ENCODE measurements at places on chromosomes 6 and 20. TPM values are rescaled to one million over a fixed set of nuclear protein-coding genes. Genes with fewer than 3 reads are reported as not detected.
A peak's percentile ranks its signal among the peaks of the same experiment; 100 is the strongest.

DNA sequence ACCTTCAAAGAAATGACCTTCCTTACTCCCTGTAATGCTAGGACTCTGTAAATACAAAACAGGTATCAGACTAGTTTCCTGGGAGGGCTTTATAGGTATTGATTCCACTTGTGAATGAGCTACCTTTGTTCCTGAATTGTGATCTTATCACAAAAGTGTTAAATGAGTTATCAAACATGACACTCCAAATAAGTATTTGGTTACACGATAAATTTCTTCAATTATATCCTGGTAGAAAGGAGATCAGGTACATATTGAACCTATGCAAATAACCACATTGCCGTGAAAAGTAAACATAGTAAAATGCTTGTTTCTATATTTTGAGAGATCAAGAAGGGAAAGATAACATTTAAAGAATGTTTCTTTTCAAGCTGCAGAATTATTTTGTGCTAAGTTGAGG, 285.3 kb downstream of the HIVEP2 start:
- DNase-seq, result no peak
- H3K36me3 ChIP-seq, result no peaks in the 10 kb centered on the region
- no peak overlapping the region for H3K4me3 ChIP-seq
- H3K27me3 ChIP-seq, result no peaks in the 10 kb centered on the region
- H3K4me1 ChIP-seq, result no peaks in the 10 kb centered on the region

GRCh38 chr20:39676241-39676640, 714.1 kb downstream of the DHX35 start:
- H3K4me1 ChIP-seq, result no peaks in the 10 kb centered on the region
- no peaks in the 10 kb centered on the region for H3K36me3 ChIP-seq
- H3K27me3 ChIP-seq, result no peaks in the 10 kb centered on the region
- H3K27ac ChIP-seq, result no peak overlapping the region

DNA sequence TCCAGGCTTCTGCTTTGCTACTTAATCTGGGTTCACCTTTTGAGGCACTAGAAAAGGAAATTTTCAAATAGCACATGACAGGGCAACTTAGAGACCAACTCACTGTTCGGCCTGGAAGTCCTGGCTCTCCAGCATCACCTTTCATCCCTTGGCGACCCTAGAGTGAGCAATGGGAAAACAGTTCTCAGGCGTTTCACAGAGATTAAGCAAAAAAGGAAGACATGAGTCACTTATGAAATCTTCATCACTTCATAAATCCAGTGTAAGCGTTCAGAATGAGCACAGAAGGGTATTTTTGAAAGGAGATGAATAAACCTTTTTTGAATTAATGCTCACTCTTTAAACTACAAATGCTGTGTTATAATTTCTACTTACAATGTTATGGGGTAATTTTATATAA, 104.0 kb downstream of the COL12A1 start:
- no peaks in the 10 kb centered on the region for H3K36me3 ChIP-seq
- no peak overlapping the region for H3K27ac ChIP-seq
- no peaks in the 10 kb centered on the region for H3K27me3 ChIP-seq
- no peaks in the 10 kb centered on the region for H3K4me1 ChIP-seq
- no peak overlapping the region for H3K4me3 ChIP-seq
- DNase-seq, result no peak

GRCh38 chr6:17167327-17167979, 65.6 kb downstream of the STMND1 start:
- no peak overlapping the region for H3K27ac ChIP-seq
- no peak for DNase-seq
- H3K4me1 ChIP-seq, result no peaks in the 10 kb centered on the region
- no peaks in the 10 kb centered on the region for H3K36me3 ChIP-seq
- no peak overlapping the region for H3K4me3 ChIP-seq

GRCh38 chr20:18611492-18611891, 23.6 kb downstream of the DTD1 start:
- H3K36me3 ChIP-seq, result no peaks in the 10 kb centered on the region
- no peak overlapping the region for H3K4me3 ChIP-seq
- H3K27ac ChIP-seq, result no peak overlapping the region

DNA sequence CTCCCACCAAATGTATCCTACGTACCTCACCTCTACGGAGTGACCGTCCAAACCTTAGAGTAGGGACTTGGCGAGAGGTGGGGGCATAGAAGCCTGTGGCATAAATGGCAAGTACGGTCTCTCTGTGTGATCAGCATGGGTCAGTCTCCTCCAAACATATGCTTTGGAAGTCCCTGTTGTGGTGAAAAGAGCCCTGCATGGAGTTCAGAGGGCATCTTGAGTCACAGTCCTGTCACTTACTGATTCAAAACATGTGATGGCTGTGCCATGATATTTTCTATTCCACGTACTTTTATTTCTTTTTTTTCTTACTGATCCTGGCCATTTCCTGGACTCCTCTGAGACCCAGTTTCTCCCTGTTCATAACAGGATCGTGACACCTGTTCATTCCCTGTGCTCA, 67.5 kb upstream of the CEP85L start:
- no peak overlapping the region for H3K4me3 ChIP-seq
- H3K27ac ChIP-seq, result no peak overlapping the region
- no peaks in the 10 kb centered on the region for H3K27me3 ChIP-seq
- no peak for DNase-seq

GRCh38 chr6:94559829-94560537, 1017.4 kb upstream of the MANEA start:
- no peak for DNase-seq
- no peaks in the 10 kb centered on the region for H3K36me3 ChIP-seq
- H3K4me1 ChIP-seq, result no peaks in the 10 kb centered on the region
- H3K27me3 ChIP-seq, result no peaks in the 10 kb centered on the region
- no peak overlapping the region for H3K4me3 ChIP-seq

DNA sequence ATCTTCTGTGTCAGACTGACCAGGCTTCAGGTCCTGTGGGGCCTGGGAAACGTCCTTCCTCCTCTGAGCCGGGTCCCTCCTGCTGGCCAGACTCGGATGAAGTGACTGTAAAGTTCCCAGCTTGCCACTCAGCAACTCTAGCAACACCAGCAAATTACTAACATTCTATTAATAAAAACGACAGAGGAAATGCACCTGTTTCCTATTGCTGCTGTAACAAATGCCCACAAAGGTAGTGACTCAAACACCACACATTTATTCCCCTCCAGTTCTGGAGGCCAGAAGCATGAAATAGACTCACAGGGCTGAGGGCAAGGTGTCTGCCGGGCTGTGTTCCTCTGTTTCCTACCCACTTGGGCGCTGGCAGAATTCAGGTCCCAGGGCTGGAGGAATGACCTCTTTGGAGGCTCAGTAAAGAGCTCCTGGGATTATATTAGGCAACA, 48.8 kb downstream of the CTCFL start:
- H3K36me3 ChIP-seq, result no peaks in the 10 kb centered on the region
- H3K27me3 ChIP-seq, result no peaks in the 10 kb centered on the region
- no peak overlapping the region for H3K4me3 ChIP-seq

GRCh38 chr20:1173698-1174097, 11.1 kb downstream of the TMEM74B start:
- H3K36me3 ChIP-seq, result peaks cover 29% of the 10 kb centered on the region
- no peak overlapping the region for H3K4me3 ChIP-seq
- H3K4me1 ChIP-seq, result no peaks in the 10 kb centered on the region
- DNase-seq, result no peak

- no peaks in the 10 kb centered on the region for H3K36me3 ChIP-seq
- H3K4me3 ChIP-seq, result no peak overlapping the region
- no peaks in the 10 kb centered on the region for H3K4me1 ChIP-seq
- no peaks in the 10 kb centered on the region for H3K27me3 ChIP-seq
- H3K27ac ChIP-seq, result no peak overlapping the region
- DNase-seq, result no peak
These were observed 953.9 kb downstream of the KIF16B start for GRCh38 chr20:15619341-15619740.

DNA sequence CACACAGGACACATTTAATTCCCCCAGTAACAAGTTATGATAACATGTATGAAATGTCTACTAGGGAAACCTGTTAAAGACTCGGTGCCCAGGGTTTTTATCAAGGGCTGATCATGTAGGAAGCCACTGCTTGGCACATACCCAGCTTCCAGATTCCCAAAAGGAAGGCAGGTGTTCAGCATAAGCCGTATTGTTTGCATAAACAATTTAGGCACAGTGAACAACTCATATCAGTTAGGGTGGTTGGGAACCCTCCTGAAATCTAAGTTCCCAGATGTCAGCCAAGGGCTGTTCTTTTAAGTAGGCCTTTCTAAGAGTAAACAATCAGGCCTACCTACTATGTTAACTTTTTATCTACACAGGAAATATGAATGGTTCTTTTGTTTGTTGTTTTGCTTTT, 74.1 kb downstream of the ASXL1 start:
- no peak overlapping the region for H3K27ac ChIP-seq
- H3K4me3 ChIP-seq, result no peak overlapping the region
- no peak for DNase-seq
- H3K36me3 ChIP-seq, result peaks cover 95% of the 10 kb centered on the region
- no peaks in the 10 kb centered on the region for H3K4me1 ChIP-seq

- H3K36me3 ChIP-seq, result no peaks in the 10 kb centered on the region
- no peak overlapping the region for H3K27ac ChIP-seq
- H3K4me3 ChIP-seq, result no peak overlapping the region
These were observed 453.3 kb downstream of the RFPL4B start for GRCh38 chr6:112800439-112800838.

GRCh38 chr6:141989706-141989959, 143.1 kb upstream of the GJE1 start:
- H3K36me3 ChIP-seq, result no peaks in the 10 kb centered on the region
- DNase-seq, result no peak
- H3K27me3 ChIP-seq, result no peaks in the 10 kb centered on the region
- no peaks in the 10 kb centered on the region for H3K4me1 ChIP-seq

GRCh38 chr20:1927217-1927616, 32.0 kb downstream of the SIRPA start:
- H3K27me3 ChIP-seq, result no peaks in the 10 kb centered on the region
- DNase-seq, result no peak
- no peak overlapping the region for H3K27ac ChIP-seq
- H3K4me3 ChIP-seq, result no peak overlapping the region
- no peaks in the 10 kb centered on the region for H3K36me3 ChIP-seq
- H3K4me1 ChIP-seq, result no peaks in the 10 kb centered on the region

- H3K27me3 ChIP-seq, result no peaks in the 10 kb centered on the region
- DNase-seq, result no peak
- no peak overlapping the region for H3K27ac ChIP-seq
- no peaks in the 10 kb centered on the region for H3K36me3 ChIP-seq
These were observed 295.0 kb upstream of the PRDM1 start for GRCh38 chr6:105791179-105791578.

DNA sequence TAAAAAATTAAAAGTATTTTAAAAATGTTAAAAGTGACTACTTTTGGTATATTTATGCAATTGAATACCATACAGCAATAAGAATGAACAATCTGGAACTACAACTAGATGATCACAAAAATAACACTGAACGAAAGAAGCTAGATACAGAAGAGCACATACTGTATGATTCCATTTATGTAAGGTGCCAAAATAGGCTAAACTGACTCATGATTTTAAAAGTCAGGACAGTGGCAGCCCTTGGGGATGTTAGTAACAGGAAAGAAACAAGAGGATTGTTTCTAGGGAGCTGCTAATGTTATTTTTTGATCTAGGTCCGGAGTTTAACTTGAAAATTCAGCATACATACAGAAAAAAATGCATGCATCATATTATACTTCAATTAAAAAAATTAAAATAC, 42.3 kb downstream of the KIF13A start:
- no peaks in the 10 kb centered on the region for H3K27me3 ChIP-seq
- H3K4me3 ChIP-seq, result no peak overlapping the region
- H3K27ac ChIP-seq, result no peak overlapping the region

- H3K27me3 ChIP-seq, result no peaks in the 10 kb centered on the region
- no peak overlapping the region for H3K4me3 ChIP-seq
- no peaks in the 10 kb centered on the region for H3K36me3 ChIP-seq
- no peaks in the 10 kb centered on the region for H3K4me1 ChIP-seq
- H3K27ac ChIP-seq, result no peak overlapping the region
These were observed 207.0 kb upstream of the TCF21 start for GRCh38 chr6:133681891-133682290.

- no peaks in the 10 kb centered on the region for H3K36me3 ChIP-seq
- H3K27me3 ChIP-seq, result no peaks in the 10 kb centered on the region
- no peak overlapping the region for H3K27ac ChIP-seq
- H3K4me1 ChIP-seq, result no peaks in the 10 kb centered on the region
These were observed 112.0 kb upstream of the COL21A1 start for GRCh38 chr6:56359201-56359899.

DNA sequence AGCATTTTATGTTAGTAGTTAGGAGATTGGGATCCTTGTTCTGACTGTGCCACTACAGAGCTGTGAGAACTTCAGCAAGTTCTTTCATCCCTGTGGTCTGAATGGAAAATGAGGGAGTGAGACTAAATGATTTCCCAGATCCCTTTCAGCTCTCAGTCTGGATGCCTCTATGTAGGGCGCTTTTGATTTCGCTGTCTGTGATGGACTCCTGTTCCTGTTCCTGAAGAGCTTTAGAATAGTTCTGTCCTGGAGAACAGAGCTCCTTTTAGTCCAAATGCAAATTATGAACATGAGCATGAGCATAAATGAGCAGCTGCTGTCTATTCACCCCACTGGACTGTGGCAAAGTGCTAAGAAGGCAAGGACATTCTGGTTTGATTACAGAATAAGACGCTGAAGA, 61.4 kb upstream of the NT5E start:
- no peak overlapping the region for H3K4me3 ChIP-seq
- H3K27me3 ChIP-seq, result no peaks in the 10 kb centered on the region
- no peak for DNase-seq
- H3K36me3 ChIP-seq, result no peaks in the 10 kb centered on the region
- no peak overlapping the region for H3K27ac ChIP-seq
- no peaks in the 10 kb centered on the region for H3K4me1 ChIP-seq

DNA sequence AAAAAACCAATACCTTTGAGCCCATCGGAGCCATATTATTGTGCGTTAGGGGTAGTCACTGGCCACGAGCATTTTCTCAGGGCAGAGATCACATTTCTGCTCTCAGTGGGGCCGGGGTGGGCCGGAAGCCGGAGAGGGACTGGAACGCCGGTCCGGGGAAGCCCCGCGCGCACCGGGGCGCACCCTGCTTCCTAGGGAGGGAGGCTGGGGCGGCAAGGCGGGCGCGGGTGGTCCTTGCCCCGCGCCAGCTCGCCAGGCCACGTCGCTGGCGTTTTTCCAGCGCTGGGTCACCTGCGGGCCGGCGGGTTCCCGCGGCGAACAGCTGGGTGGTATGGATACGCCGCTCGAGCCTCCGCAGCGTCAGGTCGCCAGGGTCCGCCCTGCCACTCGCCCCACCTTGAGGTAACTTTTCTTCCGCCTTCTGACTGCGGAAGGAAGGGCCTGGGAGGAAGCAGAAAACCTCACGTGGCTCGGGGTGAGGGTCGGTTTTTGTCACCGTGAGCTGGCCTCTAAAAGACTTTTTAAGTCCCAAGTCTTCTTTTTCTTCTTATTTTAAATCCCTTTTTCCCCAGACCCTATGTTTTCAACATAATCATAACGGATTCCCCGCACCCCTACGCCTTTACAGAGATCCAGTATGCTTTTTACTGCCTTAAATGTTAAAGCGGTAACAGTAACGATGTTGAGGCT, 2.7 kb upstream of the EEF1A1 start:
- H3K36me3 ChIP-seq, result peaks cover 13% of the 10 kb centered on the region
- peak overlapping the region; percentile 100 for H3K27ac ChIP-seq
- H3K27me3 ChIP-seq, result no peaks in the 10 kb centered on the region

GRCh38 chr20:50003253-50003656, 20.5 kb downstream of the SNAI1 start:
- no peaks in the 10 kb centered on the region for H3K27me3 ChIP-seq
- H3K4me1 ChIP-seq, result no peaks in the 10 kb centered on the region

Gene ENPP5
- total RNA-seq, result 1.2 TPM

Gene TOX2
- total RNA-seq, result 0.64 TPM

Gene LHFPL5
- not detected for total RNA-seq

Gene LBP
- total RNA-seq, result not detected

All from CD4-positive, alpha-beta memory T cell (primary cell).